Kidney epithelial cell (primary cell): ENCODE measurements at places on chromosomes 1 and 21.

- no peak for DNase-seq
These were observed 48.8 kb downstream of the PPP1R12B start for GRCh38 chr1:202397256-202397655.

DNA sequence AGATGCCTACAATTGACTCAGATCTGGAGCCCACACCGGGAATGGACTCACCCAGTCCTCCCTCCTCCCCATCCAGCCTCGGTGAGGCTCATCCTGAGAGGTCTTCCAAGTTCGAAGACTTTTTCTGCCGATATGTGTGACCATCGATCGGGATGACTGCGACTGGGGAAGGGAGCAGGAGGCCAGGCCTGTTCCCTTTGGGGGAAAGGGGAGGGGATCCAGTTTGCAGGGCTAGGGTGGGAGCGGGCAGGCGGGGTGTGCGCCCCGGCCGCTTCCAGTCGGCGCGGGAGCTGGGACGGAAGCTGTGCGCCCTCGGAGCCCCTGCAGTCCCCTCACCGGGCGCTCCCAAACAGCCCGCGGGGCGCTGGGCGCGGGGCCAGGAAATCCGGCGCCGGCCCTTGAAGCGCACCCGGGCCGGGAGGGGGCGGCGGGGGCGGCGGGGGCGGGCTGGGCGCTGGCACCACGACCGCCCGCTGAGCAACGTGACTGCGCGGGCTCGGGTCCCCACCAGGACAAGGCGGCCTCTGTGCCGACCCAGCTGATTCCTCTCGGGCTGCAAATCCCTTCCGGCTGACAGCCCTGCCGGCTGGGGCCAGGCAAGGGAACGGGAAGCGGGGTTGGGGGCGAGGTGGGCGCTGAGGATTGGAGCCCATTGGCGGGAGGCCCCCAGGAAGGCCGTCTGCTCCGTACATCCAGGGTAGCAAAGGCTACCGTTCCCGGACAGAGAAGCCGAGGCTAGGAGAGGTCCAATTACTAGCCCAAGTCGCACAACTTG, 103.9 kb downstream of the EBNA1BP2 start:
- no peak for DNase-seq

- DNase-seq = no peak
These were observed 3.7 kb downstream of the FOXD2 start for GRCh38 chr1:47441450-47442106.

DNA sequence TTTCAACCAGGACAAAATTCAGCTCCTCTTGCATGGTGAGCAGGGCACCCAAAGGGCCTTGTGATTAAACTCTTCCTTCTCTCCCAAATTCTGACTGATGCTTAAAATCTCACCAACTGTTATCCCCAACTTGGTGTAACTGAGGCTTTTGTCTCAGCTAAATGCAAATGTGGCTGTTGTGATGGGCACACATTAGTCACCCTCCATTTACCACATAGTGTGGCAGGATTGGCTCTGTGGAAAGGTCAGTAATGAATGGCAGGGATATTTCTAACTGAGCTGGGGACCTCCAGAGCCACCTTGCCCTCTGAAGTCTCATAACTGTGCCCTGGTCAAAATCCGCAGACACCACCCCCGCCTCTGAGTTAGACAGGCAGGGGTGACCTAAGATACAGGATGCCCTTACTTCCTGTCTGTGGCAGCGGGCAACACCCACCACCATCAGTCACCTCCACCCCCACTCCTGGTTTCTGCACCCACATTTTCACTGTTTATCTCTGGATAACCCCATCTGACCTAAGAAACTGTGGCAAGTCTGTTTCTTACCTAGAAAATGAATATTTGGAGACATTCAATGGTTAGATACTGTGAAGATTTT, 25.4 kb upstream of the RGS16 start:
- no peak for DNase-seq

GRCh38 chr1:68438310-68438709, 11.4 kb downstream of the RPE65 start:
- no peak for DNase-seq

DNA sequence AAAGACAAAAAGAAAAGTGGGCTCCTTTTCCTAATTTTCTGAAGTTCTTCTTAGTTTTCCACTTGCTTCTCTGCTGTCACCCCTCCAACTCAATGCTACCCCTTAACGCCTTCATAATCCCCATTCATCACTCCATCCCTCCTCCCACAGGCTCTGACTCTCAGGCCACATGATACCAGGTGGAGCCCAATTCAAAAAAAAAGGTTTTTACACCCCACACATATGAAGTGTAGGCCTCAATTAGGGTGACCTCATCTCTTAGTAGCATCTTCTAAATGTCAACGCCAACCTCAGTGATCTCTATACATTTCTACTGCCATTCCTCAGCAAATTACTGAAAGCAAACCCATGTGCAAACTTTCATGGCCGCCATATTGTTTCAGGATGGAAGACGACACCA, 6.4 kb downstream of the SSBP3 start:
- no peak for DNase-seq

DNA sequence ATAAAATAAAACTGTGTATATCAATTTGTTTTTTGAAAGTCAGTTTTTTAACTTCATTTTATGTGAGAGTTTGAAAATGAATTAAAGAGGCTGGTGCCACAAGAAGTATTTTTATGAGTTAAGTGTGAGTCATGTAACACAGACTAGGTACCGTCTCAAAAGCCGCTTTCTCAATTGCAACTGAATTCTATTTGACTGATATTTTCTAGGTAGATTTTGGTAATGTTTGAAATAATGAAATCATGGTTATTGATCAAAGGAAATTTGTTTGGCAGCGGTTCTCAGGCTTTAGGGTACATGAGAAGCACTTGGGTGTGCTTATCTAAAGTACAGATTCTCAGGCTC, 4.6 kb downstream of the SNX27 start:
- DNase-seq = no peak

- DNase-seq = no peak
These were observed 613.1 kb downstream of the USP25 start for GRCh38 chr21:16342932-16343331.

DNA sequence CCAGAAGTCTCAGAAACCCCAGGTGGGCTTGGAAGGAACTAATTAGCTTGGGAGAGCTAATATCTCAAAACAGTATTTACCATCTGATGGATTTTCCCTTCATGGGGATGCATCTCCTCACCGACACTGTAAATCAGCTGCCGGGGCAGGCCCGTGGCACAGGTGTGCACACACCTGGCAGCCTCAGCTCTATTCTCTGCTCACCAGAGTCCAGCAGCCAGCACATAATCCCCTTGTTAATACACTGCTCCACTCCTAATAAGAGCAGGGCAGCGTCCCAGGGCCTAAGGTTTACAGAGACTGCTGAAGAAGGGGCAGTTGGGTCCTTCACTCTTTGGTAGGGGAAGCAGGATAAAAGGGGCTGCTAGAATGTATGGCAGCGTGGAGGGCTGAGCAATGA, 200.0 kb downstream of the TOMM20 start:
- DNase-seq = no peak
